Type B pancreatic cell (in vitro differentiated cells): ENCODE measurements at places on chromosomes 1 and 21. TPM values are rescaled to one million over a fixed set of nuclear protein-coding genes. Genes with fewer than 3 reads are reported as not detected.
A peak's percentile ranks its signal among the peaks of the same experiment; 100 is the strongest.

GRCh38 chr21:18356801-18357200 is 46.8 kb downstream of the TMPRSS15 start:
- no peaks in the 10 kb centered on the region for H3K27me3 ChIP-seq
- H3K27ac ChIP-seq, result no peak overlapping the region
- H3K36me3 ChIP-seq, result no peaks in the 10 kb centered on the region
- no peak for DNase-seq
- no peak overlapping the region for H3K4me3 ChIP-seq

DNA sequence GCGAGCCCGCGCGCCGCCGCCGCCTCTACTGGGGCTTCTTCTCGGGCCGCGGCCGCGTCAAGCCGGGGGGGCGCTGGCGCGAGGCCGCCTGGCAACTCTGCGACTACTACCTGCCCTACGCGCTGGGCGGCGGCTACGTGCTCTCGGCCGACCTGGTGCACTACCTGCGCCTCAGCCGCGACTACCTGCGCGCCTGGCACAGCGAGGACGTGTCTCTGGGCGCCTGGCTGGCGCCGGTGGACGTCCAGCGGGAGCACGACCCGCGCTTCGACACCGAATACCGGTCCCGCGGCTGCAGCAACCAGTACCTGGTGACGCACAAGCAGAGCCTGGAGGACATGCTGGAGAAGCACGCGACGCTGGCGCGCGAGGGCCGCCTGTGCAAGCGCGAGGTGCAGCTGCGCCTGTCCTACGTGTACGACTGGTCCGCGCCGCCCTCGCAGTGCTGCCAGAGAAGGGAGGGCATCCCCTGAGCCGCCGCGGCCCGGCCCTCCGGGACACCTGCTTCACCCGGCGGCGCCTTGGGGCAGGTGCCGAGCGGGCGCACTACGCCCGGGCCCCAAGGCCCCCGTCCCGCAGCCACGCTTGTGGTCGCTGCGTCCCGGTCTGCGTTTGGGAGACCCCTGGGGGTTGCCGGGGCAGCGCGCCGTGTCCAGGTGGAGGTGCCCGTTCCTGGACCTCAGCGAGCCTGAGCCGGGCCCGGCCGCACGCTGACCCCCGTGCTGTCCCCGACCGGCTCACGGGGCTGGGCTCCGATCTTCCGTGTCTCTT is 944 bp downstream of the B3GALT6 start:
- H3K4me1 ChIP-seq, result peaks cover 20% of the 10 kb centered on the region
- H3K36me3 ChIP-seq, result peaks cover 13% of the 10 kb centered on the region
- H3K27ac ChIP-seq, result peak overlapping the region; percentile 57
- no peak for DNase-seq

MTMR11 gene
- total RNA-seq, result 21.0 and 33.1 TPM in 2 replicates

CR1L gene
- not detected in 2 replicates for total RNA-seq

PTGER3 gene
- 2.8 and 4.7 TPM in 2 replicates for total RNA-seq

GRCh38 chr1:86035101-86035500 is 121.5 kb downstream of the COL24A1 start:
- no peak for DNase-seq
- H3K36me3 ChIP-seq, result no peaks in the 10 kb centered on the region
- no peak overlapping the region for H3K27ac ChIP-seq
- peaks cover 3% of the 10 kb centered on the region for H3K27me3 ChIP-seq
- no peak overlapping the region for H3K4me3 ChIP-seq

- no peak overlapping the region for H3K27ac ChIP-seq
- no peak overlapping the region for H3K4me3 ChIP-seq
- no peaks in the 10 kb centered on the region for H3K4me1 ChIP-seq
- DNase-seq, result no peak
- H3K27me3 ChIP-seq, result peaks cover 35% of the 10 kb centered on the region
- H3K36me3 ChIP-seq, result no peaks in the 10 kb centered on the region
These were observed 31.1 kb downstream of the PROK1 start for GRCh38 chr1:110481968-110482623.

DNA sequence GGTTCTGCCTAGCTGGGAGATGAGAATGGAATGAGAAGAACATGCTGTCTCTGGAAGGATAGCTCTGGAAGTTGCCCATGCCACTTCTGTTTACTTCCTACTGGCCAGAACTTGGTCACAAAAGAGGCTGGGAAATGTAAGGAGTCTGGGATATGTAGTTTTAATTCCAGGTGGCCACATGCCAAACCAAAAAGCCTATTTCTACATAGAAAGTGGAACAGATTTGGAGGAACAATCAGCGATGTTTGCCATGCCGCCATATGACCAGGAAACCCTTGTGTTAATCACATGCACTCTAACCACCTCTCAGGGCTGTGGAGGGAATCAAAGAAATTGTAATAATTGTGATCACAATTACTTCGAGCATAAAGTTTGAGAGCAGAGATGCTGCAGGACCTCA is 10.0 kb upstream of the OLIG2 start:
- peaks cover 5% of the 10 kb centered on the region for H3K4me1 ChIP-seq
- DNase-seq, result no peak
- H3K36me3 ChIP-seq, result peaks cover 4% of the 10 kb centered on the region
- no peak overlapping the region for H3K27ac ChIP-seq
- H3K27me3 ChIP-seq, result peaks cover 89% of the 10 kb centered on the region
- H3K4me3 ChIP-seq, result no peak overlapping the region

GRCh38 chr1:175885326-175885725 is 141.9 kb upstream of the TNR start:
- H3K27me3 ChIP-seq, result peaks cover 4% of the 10 kb centered on the region
- H3K4me3 ChIP-seq, result no peak overlapping the region
- H3K36me3 ChIP-seq, result no peaks in the 10 kb centered on the region
- DNase-seq, result no peak
- H3K27ac ChIP-seq, result no peak overlapping the region

DNA sequence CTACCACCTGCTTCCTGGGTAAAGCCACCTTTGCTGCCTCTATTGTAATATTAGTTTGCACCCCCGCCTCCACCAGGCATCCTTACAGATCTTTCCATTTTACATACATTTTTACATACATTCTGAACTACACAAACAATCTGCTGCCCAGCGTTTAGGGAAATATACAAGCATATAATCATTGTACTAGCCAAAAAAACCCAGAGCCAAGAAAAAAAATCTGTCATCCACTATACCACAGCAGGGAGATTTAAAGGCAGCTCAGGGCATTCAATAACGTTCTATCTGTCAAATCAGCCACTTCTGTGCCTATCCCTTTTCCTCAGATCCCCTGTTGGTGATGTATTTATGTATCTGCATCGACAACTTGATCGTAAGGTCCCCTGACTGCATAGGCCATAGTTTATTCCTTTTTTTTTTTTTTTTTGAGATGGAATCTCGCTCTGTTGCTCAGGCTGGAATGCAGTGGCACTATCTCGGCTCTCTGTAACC is 43.0 kb downstream of the GNG12 start:
- no peak overlapping the region for H3K4me3 ChIP-seq
- no peaks in the 10 kb centered on the region for H3K36me3 ChIP-seq
- no peak for DNase-seq
- H3K27me3 ChIP-seq, result no peaks in the 10 kb centered on the region
- peaks cover 31% of the 10 kb centered on the region for H3K4me1 ChIP-seq
- no peak overlapping the region for H3K27ac ChIP-seq

GRCh38 chr1:192343344-192343743 is 26.6 kb downstream of the RGS21 start:
- no peak overlapping the region for H3K27ac ChIP-seq
- no peak for DNase-seq
- H3K4me1 ChIP-seq, result no peaks in the 10 kb centered on the region
- H3K4me3 ChIP-seq, result no peak overlapping the region
- H3K36me3 ChIP-seq, result no peaks in the 10 kb centered on the region

BTG3 gene
- total RNA-seq, result 37.5 and 47.9 TPM in 2 replicates

DNA sequence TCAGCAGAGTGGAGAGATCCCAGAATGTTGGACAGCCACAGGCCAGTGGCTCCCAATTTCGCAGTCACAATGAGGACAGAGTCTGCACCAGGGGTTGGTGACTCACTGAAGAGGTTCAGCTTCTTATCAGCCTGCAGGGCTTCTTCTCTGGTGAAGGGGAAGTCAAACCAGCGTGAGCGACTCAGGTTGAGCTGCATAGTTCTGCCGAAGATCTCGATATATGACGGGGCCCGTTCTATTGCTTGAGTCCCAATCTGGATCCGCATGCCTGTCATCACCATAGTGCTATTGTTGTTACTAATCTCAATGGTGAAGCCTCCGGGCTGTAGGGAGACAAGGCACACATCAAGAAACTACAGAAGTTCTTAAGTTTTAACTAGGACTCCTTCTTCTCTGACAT is 58.5 kb downstream of the UBR4 start:
- DNase-seq, result no peak
- no peak overlapping the region for H3K27ac ChIP-seq
- H3K4me3 ChIP-seq, result no peak overlapping the region
- H3K27me3 ChIP-seq, result no peaks in the 10 kb centered on the region
- H3K36me3 ChIP-seq, result peaks cover 40% of the 10 kb centered on the region

- H3K27me3 ChIP-seq, result peaks cover 4% of the 10 kb centered on the region
- H3K4me3 ChIP-seq, result no peak overlapping the region
- H3K4me1 ChIP-seq, result no peaks in the 10 kb centered on the region
- no peak overlapping the region for H3K27ac ChIP-seq
- no peak for DNase-seq
These were observed 172.6 kb upstream of the HMCN1 start for GRCh38 chr1:185561629-185562028.
